ENCODE measurements at places on chromosomes 7 and 10. TPM values are rescaled to one million over a fixed set of nuclear protein-coding genes. Genes with fewer than 3 reads are reported as not detected.

DNA sequence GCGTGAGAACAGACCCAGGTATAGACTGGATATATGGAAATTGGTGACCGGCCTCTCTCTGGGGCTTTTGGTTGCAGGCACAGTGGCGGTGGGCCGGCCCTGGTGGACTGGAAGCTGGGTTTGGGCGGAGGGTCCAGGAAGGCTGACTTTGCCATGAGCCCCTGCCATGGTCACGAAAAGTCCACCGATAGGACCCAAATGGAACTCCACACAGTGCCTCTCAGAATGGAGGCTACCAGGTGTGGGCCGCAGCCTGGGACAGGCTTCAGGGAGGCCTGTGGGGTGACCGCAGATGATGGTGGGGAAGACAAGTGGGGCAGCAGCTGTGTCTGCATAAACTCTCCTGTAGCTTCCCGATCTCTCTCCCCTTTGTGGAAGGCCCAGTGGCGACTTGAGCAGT lies 123.2 kb downstream of the DNAJB6 start:
- H3K4me3 ChIP-seq, result no peak overlapping the region
- no peaks in the 10 kb centered on the region for H3K4me1 ChIP-seq
- H3K36me3 ChIP-seq, result no peaks in the 10 kb centered on the region
- no peaks in the 10 kb centered on the region for H3K27me3 ChIP-seq
- no peak overlapping the region for H3K27ac ChIP-seq
- DNase-seq, result no peak

- H3K27me3 ChIP-seq, result no peaks in the 10 kb centered on the region
- no peak overlapping the region for H3K27ac ChIP-seq
- H3K4me1 ChIP-seq, result peaks cover 53% of the 10 kb centered on the region
- H3K4me3 ChIP-seq, result no peak overlapping the region
- no peak for DNase-seq
These were observed 11.3 kb downstream of the STARD3NL start for GRCh38 chr7:38189231-38189938.

GRCh38 chr7:95476072-95476847 lies 9.5 kb upstream of the ASB4 start:
- H3K4me1 ChIP-seq, result no peaks in the 10 kb centered on the region
- H3K27ac ChIP-seq, result no peak overlapping the region
- no peak overlapping the region for H3K4me3 ChIP-seq
- no peaks in the 10 kb centered on the region for H3K36me3 ChIP-seq

DNA sequence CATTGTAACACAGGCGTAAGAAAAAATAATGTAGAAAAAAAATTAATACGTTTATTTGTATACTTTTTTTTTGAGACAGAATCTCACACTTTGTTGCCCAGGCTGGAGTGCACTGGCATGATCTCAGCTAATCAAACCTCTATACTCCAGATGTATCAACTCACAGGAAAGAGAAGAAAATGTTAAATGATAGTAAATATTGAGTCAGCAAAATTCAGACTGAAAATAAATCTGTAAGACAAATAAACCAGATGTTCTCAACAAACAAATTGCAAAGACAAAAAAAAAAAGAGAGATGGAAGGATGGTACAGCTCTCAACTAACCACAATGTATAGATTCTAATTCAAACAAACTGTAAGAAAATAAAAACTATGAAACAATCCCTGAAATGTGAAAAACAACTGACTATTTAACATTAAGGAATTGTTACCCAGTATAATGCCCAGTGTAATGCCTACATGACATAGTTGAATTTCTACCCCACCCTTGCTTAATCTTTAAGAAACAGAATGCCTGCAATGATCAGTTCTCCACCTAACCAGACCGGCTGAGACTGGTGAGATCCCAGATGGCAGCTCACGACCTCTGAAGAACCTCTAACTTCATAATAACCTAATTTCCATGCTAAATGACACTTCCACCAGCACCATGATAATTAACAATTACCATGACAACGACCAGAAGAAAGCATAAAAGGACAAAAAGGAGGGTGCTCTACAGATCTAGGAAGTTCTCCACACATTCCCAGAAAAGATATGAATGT lies 272.0 kb upstream of the GNAI1 start:
- no peaks in the 10 kb centered on the region for H3K36me3 ChIP-seq
- no peaks in the 10 kb centered on the region for H3K27me3 ChIP-seq
- H3K27ac ChIP-seq, result no peak overlapping the region

DNA sequence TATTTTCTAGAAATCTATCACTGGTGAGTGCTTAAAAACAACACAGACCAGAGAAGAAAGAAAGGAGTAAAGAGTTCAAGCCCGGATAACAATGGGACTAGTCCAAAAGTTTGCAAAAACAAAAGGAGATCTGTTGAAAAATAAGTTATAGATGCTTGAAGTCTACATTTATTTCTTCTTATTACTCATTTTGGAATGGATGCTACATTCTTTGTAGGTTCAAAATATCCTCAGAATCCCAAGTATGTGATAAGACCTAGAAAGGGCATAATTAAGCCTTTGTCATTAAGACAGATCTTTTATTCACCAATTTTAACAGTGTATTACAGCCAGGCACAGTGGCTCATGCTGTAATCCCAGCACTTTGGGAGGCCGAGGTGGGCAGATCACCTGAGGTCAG lies 42.7 kb upstream of the ITGB8 start:
- no peaks in the 10 kb centered on the region for H3K4me1 ChIP-seq
- no peaks in the 10 kb centered on the region for H3K27me3 ChIP-seq
- H3K36me3 ChIP-seq, result no peaks in the 10 kb centered on the region

DNA sequence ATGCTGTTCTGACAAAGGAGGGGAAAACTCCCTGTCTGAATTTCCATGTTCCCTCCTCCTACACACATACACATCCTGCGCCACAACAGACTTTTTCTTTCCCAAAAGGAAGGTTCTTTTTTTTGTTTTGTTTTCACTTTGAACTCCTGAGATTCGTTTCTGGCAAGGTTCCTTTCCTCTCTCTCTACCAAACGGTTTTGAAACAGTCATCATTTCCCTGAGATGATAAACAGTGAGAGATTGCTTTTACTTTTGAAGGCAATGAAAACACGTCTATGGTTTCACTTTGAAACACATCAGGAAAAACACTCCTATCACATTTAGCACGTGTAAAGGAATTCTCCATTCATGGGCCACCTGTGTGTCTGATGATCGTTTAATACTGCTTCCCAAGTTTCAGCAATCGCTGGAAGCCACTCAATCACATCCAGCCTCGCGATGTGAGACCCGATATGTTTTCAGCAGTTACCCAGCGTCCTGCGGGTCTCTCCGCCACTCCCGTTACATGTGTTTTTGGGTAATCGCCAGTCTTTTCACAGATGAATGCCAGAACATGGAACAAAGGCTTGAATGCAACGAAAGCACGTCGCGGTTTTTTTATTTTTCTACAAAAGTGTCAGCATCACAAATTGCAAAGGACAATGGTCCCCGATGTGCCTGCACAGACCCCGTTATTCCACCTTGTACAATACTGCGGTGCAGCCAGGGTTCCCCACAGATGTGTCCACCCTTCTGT lies 62.8 kb upstream of the CUX1 start:
- H3K27me3 ChIP-seq, result peaks cover 2% of the 10 kb centered on the region
- no peak overlapping the region for H3K27ac ChIP-seq
- H3K4me3 ChIP-seq, result peak overlapping the region; percentile 53

GRCh38 chr7:149883452-149883861 lies 9.7 kb downstream of the ATP6V0E2 start:
- H3K36me3 ChIP-seq, result no peaks in the 10 kb centered on the region
- H3K27ac ChIP-seq, result no peak overlapping the region
- DNase-seq, result peak; percentile 50
- H3K4me1 ChIP-seq, result peaks cover 28% of the 10 kb centered on the region
- H3K4me3 ChIP-seq, result no peak overlapping the region
- H3K27me3 ChIP-seq, result no peaks in the 10 kb centered on the region

- no peak for DNase-seq
- H3K36me3 ChIP-seq, result no peaks in the 10 kb centered on the region
- no peaks in the 10 kb centered on the region for H3K4me1 ChIP-seq
- no peak overlapping the region for H3K4me3 ChIP-seq
- H3K27me3 ChIP-seq, result peaks cover 2% of the 10 kb centered on the region
- no peak overlapping the region for H3K27ac ChIP-seq
These were observed 10.0 kb downstream of the WNT2 start for GRCh38 chr7:117312593-117313580.

DNA sequence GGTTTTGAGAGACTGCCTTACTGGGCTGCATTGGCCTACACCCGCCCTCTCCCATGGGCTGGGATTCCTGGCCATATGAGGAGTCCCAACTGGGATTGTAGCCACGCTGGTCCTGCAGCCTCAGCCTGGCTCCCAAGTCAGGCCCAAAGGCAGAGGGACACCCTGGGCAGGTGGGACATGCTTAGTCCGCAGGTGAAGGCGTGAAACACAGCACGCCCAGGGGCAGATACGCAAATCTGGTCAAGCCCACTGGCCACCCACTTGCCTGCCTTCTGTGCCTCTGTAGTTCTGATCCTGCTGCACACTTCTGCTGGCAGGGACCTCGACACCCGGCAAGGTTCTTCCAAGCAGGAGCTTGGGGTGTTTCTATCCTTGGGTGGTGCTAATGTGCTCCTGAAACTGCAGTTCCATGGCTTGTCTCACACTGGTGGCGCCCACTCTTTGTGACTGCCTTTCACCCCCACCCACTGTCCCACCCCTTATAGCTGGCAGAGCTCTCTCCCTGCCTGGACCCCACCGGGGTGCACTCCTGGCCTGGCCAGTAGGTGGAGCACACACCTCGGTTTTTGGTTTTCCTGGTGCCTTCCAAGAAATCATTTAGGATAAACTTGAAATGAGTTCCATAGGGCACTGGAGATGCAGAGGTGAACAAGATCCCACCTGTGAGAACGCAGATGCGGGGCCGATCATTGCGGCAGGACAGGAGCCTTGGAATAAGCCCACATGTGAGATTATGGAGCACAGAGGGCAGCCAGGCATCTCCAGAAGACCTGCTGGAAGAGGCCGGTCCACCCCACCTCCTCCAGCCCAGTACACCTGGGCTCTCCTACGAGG lies 47.9 kb downstream of the MKI67 start:
- H3K27ac ChIP-seq, result no peak overlapping the region
- DNase-seq, result peak; percentile 50
- H3K36me3 ChIP-seq, result peaks cover 14% of the 10 kb centered on the region
- H3K4me3 ChIP-seq, result no peak overlapping the region
- no peaks in the 10 kb centered on the region for H3K27me3 ChIP-seq
- H3K4me1 ChIP-seq, result no peaks in the 10 kb centered on the region

- H3K27me3 ChIP-seq, result no peaks in the 10 kb centered on the region
- H3K36me3 ChIP-seq, result no peaks in the 10 kb centered on the region
- no peak overlapping the region for H3K4me3 ChIP-seq
- H3K4me1 ChIP-seq, result no peaks in the 10 kb centered on the region
These were observed 252.0 kb downstream of the DPP6 start for GRCh38 chr7:154304231-154304630.

DNA sequence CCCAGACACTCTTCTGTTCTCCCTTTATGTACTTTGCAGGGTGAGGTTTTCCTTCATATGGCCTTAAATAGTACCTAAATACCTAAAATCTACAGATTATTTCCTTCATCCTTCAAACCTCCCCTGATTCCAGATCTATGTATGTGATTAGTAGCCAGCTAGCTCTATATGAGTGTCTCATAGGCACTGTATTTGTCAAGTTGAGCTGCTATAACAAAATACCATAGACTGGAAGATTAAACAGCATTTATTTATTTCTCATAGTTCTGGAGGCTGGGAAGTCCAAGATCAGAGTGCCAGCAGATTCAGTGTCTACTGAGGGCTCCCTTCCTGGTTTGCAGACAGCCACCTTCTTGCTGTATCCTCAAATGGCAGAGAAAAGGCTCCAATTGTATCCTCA lies 60.6 kb upstream of the MSRB2 start:
- no peak overlapping the region for H3K4me3 ChIP-seq
- H3K36me3 ChIP-seq, result no peaks in the 10 kb centered on the region
- H3K27ac ChIP-seq, result no peak overlapping the region
- H3K4me1 ChIP-seq, result no peaks in the 10 kb centered on the region
- H3K27me3 ChIP-seq, result no peaks in the 10 kb centered on the region

The ANKRD26 gene
- polyA plus RNA-seq, result 1.3 TPM

DNA sequence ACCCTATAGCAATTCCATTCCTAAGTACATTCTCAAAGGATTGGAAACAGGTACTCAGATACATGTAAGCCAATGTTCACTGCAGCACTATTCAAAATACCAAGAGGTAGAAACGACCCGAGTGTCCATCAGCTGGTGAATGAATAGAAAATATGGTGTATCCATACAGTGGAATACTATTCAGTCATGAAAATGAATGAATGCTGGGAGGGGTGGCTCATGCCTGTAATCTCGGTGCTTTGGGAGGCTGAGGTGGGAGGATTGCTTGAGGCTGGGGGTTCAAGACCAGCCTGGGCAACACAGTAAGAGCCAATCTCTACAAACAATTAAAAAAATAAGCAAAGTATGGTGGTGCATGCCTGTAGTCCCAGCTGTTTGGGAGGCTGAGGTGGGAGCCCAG lies 62.8 kb downstream of the CLEC2L start:
- peaks cover 17% of the 10 kb centered on the region for H3K36me3 ChIP-seq
- no peak overlapping the region for H3K27ac ChIP-seq
- no peaks in the 10 kb centered on the region for H3K27me3 ChIP-seq
- H3K4me1 ChIP-seq, result no peaks in the 10 kb centered on the region

DNA sequence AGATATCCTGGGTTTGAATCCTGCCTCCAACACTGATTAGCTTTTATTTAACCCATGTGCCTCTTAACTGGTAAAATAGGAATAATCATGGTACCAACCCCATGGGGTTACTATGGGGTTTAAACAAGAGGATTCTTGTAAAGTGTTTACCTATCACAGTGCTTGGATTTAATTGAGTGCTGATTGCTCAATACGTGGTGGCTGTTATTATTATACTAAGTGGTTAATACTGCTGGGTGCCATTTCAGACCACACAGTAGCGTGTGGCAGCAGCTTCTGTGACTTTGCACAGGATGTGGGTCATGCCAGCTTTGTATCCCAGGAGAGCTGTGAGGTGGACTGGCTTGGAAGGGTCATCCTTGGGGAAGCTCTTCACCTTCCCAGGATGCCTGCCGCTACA lies 177.2 kb downstream of the SEC23IP start:
- no peak for DNase-seq
- H3K36me3 ChIP-seq, result no peaks in the 10 kb centered on the region
- peaks cover 8% of the 10 kb centered on the region for H3K27me3 ChIP-seq
- no peaks in the 10 kb centered on the region for H3K4me1 ChIP-seq

DNA sequence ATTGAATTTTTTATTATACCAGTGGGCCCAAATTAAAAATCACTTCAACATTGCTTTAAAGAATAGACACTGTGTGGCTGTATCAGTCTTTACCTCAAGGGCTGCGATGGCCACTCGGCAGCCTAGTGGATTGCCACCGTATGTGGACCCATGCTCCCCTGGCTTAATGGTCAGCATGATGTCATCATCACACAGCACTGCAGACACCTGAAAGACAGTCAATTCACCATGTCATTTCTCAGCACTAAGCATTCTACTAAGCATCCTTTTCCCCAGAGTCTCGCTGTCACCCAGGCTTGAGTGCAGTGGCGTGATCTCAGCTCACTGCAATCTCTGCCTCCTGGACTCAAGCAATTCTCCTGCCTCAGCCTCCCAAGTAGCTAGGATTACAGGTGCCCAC lies 17.1 kb downstream of the OAT start:
- H3K27ac ChIP-seq, result no peak overlapping the region
- no peak overlapping the region for H3K4me3 ChIP-seq
- H3K36me3 ChIP-seq, result peaks cover 25% of the 10 kb centered on the region
- H3K4me1 ChIP-seq, result peaks cover 5% of the 10 kb centered on the region
- no peaks in the 10 kb centered on the region for H3K27me3 ChIP-seq
- no peak for DNase-seq

GRCh38 chr7:91692800-91693199 lies 187.7 kb downstream of the MTERF1 start:
- no peak overlapping the region for H3K4me3 ChIP-seq
- no peak overlapping the region for H3K27ac ChIP-seq
- no peak for DNase-seq
- no peaks in the 10 kb centered on the region for H3K4me1 ChIP-seq
- H3K27me3 ChIP-seq, result no peaks in the 10 kb centered on the region

GRCh38 chr7:136064081-136064480 lies 86.9 kb upstream of the MTPN start:
- H3K4me1 ChIP-seq, result no peaks in the 10 kb centered on the region
- no peak overlapping the region for H3K27ac ChIP-seq
- no peak overlapping the region for H3K4me3 ChIP-seq
- no peaks in the 10 kb centered on the region for H3K36me3 ChIP-seq
- no peaks in the 10 kb centered on the region for H3K27me3 ChIP-seq
